Left renal pelvis (tissue), 4 donors: ENCODE measurements at places on chromosomes 4 and X.

DNA sequence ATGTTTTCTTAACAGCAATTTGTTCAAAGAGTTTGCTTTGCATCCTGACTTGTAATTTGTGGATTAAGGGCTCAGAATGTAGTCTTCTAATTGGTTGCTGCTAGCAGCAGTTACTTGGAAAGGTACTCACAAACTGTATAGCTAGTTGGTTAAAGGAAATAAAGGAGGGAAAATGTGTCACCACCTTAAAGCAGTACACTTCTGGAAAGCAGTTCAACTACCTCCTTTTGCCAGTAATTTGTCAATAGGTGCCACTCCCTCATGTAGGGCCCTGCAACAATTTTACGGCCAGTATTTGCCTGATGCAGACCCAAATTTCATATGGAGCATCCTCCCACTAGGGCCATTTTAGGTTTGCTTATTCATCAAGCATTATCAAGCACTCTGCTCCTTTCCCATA, 20.8 kb downstream of the AMOT start:
- no peak for DNase-seq

- DNase-seq = no peak
Measured at GRCh38 chr4:80539190-80539589, 203.7 kb downstream of the CFAP299 start.

DNA sequence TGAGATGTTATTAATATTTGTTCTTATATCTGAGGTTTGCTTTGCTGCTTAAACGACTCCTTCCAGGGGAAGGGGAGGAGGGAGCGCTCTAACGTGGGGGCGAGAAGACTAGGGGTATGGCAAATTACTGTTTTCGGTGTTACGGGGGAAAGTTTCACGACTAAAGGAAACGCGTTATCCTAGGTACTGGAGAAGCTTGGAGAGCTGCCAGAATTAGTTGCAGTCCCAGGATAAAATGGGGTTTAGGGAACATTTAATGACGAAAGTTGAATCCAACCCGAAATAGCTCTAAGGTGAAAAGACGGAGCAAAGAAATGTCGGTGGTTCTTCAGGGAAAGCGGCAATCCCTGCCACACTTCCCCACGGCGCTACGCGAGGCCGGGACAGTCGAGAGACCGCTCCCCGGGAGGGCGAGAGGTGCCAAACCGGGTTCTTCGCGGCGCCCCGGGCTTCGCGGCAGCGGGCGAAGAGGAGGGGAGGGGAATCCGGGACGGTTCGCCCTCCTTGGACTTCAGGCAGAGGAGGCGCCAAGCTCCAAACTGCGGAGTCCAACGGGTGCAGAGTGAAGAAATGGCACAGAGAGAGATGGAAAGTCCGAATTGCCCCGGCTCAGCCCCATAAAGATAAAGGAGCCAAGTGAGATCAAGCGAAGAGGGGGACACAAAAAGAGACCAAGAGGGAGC, 724 bp downstream of the THOC2 start:
- no peak for DNase-seq

DNA sequence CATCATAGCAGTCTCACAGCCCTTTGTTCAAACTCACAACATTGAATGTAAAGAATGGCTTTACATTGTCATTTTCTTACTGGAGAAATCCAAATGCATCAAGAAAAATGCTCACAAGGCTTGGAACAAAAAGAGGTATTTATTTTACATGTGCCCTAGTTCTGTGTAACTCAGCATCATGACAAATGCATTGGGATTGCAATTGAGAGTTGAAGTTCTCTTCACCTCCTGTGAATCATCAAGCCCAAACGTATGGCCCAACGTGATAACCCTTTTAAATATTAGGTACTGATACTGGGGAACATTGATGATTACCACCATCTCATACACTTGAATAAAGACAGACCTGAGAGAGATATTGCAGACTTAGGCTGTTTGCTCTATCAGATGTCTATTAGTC, 61.6 kb downstream of the GASK1B start:
- no peak for DNase-seq

- DNase-seq = no peak
Measured at GRCh38 chr4:6767748-6768538, 14.6 kb upstream of the KIAA0232 start.

DNA sequence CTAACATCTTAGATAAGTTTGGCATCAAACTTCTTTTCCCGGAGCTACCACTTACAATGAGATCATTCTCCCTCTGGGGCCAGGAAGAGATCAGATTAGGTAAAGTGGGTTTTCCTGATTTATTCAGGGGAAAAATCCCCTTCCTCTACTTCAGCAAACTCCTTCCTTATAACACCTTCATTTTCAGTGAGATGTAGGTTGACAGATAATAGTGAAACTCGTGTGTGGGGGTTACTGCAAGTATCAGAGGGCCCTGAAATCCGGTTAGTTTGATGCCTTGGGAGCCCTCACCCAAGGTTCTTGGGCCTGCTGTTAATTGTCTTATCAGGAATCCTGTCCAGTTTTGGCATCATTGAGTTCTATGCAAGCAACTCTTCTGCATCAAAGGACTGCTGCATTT, 10.8 kb downstream of the FTHL17 start:
- no peak for DNase-seq

- no peak for DNase-seq
Measured at GRCh38 chr4:169583563-169583962, 28.8 kb downstream of the NEK1 start.

GRCh38 chr4:132483-132882, 8.2 kb downstream of the ZNF718 start:
- DNase-seq = no peak

- no peak for DNase-seq
Measured at GRCh38 chrX:106042296-106042695, 3.8 kb upstream of the SERPINA7 start.

DNA sequence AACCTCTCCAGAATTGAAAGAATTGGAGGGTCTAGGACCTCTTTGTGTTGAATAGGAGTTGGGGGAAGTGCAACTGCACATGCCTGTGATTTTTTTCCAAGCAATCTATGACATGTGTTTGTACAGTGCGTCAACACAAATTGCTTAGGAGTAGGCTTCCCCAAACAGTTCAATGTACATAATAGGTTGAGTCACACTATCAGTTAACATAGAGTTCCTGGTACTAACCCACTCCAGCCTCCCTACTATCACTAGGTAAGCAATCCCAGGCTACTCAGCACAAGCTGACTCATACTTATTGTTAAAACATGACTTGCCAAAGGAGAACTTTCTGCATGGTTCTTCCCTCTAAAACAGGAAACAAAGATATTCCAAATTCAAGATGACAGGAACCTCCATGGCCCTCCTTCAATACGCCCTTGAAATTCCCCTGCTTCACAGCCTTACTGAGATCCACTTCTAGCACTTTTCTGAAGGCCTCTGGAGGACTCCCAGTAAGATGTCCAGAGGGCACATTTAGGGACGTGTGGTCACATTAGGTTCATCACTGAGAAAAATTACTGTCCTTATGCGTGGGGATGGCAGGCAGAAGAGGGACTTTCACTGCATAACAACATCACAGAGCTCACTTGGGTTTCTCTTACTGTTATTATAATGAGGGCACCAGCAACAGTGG, 8.4 kb upstream of the VSIG1 start:
- DNase-seq = no peak

GRCh38 chr4:15783676-15784075, 5.5 kb downstream of the CD38 start:
- DNase-seq = no peak

- DNase-seq = no peak
Measured at GRCh38 chr4:146787731-146788130, 149.0 kb downstream of the POU4F2 start.
